ENCODE measurements at places on chromosomes 16 and 17.

DNA sequence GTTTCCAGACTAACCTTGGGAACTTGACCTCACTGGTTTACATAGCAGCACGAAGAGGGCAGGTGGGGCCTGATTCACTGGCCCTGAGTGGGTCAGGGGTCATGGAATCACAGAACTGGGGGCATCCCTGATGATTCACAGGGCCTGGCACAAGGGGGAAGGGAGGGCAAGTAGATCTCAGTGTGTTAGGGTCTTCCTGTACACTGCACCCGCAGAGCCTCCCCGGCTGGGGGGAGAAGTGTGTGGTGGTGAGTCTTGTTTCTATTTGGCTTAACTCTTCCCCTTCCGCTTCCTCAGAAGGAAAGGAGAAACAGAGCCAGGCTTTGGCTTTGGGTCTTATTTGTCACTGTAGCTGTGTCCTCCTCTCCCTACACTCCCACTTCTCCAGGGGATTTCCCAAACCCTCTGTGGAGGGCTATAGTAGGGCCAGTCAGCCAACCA, 3.7 kb downstream of the STARD3 start:
- peaks cover 45% of the 10 kb centered on the region for H3K4me1 ChIP-seq
- H3K36me3 ChIP-seq = peaks cover 12% of the 10 kb centered on the region
- no peak for DNase-seq
- no peaks in the 10 kb centered on the region for H3K27me3 ChIP-seq
- no peak overlapping the region for H3K4me3 ChIP-seq

DNA sequence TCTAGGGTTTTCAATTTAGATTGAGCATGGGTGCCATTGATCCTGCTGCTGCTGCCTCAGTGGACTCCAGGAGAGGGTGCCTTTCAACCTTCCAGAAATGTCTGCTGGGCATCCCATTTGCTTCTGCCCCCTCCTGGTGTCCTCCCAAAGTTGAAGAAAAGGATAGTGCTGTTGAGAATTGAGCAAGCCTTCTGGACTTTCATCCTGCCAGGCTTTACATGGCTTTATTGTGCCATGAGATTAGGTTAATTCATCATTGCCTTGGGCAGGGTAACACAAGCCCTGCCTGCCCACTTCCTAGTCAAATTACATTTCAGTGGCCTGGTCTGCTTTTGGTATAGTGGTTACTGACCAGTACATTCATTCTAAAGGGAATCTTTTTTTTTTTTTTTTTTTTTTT, 17.9 kb upstream of the TANGO6 start:
- no peak overlapping the region for H3K4me3 ChIP-seq
- H3K27me3 ChIP-seq = no peaks in the 10 kb centered on the region
- no peaks in the 10 kb centered on the region for H3K36me3 ChIP-seq

DNA sequence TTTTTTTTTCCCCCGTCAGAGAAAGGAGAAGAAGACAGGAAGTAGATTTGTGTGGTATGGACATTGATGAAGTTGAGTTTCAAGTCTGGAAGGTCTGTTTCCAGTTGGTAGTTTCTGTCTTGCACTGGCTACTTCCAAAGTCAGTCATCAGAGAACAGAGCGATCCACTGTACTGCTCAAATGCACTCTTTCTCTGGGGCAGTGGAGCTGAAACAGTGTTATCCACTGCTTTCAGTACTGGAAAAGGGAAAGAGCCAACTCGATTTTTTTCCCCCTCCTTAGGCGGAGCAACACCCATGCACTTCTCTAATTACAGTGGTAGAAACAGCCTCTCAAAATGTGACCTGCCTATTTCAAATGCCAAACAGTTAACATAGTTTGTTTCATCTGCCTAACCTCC, 7.4 kb downstream of the PRKCA start:
- no peak overlapping the region for H3K4me3 ChIP-seq
- no peaks in the 10 kb centered on the region for H3K36me3 ChIP-seq
- no peak for DNase-seq
- H3K27me3 ChIP-seq = no peaks in the 10 kb centered on the region

DNA sequence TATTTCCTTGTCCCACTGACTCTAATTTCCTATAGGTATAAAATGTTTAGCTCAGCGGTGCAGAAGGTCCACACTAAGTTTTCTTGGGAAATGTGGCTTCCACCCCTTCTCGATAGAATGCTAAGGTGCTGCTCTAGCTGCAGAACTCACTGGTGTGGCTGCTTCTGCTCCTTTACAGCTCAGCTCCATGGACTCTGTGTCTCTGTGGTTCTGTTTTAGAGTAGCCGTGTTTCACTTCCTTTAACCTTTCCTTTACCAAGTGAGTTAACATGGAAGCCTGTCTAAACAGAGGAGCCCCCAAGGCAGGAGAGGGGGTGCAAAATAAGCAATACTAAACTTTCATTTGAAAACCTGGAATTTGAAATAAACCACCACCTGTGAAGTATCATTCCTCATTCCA, 65.3 kb downstream of the SPECC1 start:
- H3K27ac ChIP-seq = no peak overlapping the region
- H3K4me3 ChIP-seq = no peak overlapping the region
- no peak for DNase-seq
- no peaks in the 10 kb centered on the region for H3K27me3 ChIP-seq

GRCh38 chr16:53715023-53715384, 11.0 kb downstream of the FTO start:
- H3K27ac ChIP-seq = no peak overlapping the region
- H3K36me3 ChIP-seq = no peaks in the 10 kb centered on the region
- no peaks in the 10 kb centered on the region for H3K4me1 ChIP-seq
- no peak overlapping the region for H3K4me3 ChIP-seq

All from naive thymus-derived CD4-positive, alpha-beta T cell (primary cell).